ENCODE measurements at places on chromosomes 13 and 19. TPM values are rescaled to one million over a fixed set of nuclear protein-coding genes. Genes with fewer than 3 reads are reported as not detected.

DNA sequence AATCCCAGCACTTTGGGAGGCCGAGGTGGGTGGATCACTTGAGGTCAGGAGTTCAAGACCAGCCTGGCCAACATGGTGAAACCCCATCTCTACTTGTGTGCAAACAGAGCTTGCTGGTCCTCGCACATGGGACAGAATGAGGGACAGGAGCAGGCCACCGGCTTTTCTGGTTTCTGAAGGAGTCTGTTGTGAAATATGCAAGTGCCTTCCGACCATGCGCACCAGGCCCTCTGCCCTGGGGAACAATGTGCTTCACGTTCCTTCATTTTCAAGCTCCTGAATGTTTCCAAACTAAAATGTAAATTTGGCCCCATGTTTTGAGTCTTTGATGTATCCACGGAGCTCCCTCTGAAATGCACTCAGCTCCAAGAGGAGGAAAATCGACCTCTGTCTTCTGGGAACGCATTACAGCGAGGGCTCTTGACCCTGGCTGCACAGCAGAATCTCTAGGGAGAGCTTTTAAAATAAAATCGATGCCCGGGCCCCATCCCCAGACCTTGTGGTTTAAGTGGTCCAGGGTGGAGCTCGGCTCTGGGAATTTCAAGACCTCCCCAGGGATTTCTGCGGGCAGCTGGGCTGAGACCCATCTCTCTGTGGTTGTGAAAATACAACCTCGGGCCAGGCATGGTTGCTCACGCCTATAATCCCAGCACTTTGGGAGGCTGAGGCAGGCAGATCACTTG is 9.3 kb upstream of the ACP4 start:
- no peak overlapping the region for H3K27ac ChIP-seq
- no peaks in the 10 kb centered on the region for H3K4me1 ChIP-seq
- DNase-seq = no peak
- H3K4me3 ChIP-seq = no peak overlapping the region
- peaks cover 22% of the 10 kb centered on the region for H3K27me3 ChIP-seq

- no peaks in the 10 kb centered on the region for H3K36me3 ChIP-seq
- H3K4me1 ChIP-seq = no peaks in the 10 kb centered on the region
- H3K4me3 ChIP-seq = no peak overlapping the region
- no peak for DNase-seq
- H3K27me3 ChIP-seq = no peaks in the 10 kb centered on the region
- no peak overlapping the region for H3K27ac ChIP-seq
Measured at GRCh38 chr13:31835932-31836331, 96.6 kb downstream of the RXFP2 start.

GRCh38 chr13:41587490-41587889 is 130.1 kb downstream of the RGCC start:
- no peaks in the 10 kb centered on the region for H3K27me3 ChIP-seq
- no peak overlapping the region for H3K27ac ChIP-seq
- peaks cover 6% of the 10 kb centered on the region for H3K36me3 ChIP-seq
- H3K4me3 ChIP-seq = no peak overlapping the region
- no peaks in the 10 kb centered on the region for H3K4me1 ChIP-seq

DNA sequence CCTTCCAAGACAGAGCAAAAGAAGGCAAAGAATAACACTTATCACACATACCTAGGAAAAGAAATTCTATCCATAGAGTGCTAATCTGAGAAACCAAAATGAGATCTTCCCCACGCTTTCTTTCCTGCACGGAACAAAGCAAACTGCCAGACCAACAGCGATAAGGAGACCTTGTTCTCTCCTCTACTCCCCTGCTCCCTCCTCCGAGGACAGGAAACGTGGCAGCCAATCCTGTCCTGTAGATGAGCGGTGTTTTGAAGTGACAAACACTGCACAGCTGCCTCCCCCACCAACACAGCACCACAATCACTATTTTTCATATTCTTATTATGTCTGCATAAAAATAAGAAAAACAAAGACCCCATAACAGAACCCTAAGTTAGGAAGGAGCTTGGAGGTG is 113.9 kb upstream of the IRS2 start:
- no peaks in the 10 kb centered on the region for H3K36me3 ChIP-seq
- no peak overlapping the region for H3K27ac ChIP-seq
- no peak overlapping the region for H3K4me3 ChIP-seq
- H3K4me1 ChIP-seq = no peaks in the 10 kb centered on the region
- no peaks in the 10 kb centered on the region for H3K27me3 ChIP-seq
- no peak for DNase-seq

The MCOLN1 gene
- total RNA-seq = 24.0 TPM
